ENCODE measurements at places on chromosomes 11 and 22.

DNA sequence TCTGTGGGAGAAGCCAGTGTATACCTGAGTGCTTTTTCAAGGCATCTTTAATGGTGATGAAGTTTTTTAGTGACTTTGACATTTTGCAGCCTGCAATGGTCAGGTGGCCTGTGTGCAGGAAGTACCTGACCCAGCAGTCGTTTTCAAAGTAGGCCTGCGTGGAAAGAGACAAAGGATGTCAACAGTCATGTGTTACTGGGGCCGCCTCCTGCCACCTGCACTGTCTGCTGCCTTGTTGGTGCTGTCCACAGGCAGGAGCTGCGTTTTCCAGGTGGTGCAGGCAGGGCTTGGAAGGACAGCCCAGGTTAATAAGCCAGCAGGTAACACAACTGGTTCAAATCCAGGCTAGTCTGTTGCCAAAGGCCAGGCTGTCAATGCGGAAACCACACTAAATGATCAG, 26.5 kb upstream of the NAP1L4 start:
- no peak for DNase-seq

- DNase-seq = no peak
These were observed 13.2 kb upstream of the SSTR3 start for GRCh38 chr22:37225481-37225880.

DNA sequence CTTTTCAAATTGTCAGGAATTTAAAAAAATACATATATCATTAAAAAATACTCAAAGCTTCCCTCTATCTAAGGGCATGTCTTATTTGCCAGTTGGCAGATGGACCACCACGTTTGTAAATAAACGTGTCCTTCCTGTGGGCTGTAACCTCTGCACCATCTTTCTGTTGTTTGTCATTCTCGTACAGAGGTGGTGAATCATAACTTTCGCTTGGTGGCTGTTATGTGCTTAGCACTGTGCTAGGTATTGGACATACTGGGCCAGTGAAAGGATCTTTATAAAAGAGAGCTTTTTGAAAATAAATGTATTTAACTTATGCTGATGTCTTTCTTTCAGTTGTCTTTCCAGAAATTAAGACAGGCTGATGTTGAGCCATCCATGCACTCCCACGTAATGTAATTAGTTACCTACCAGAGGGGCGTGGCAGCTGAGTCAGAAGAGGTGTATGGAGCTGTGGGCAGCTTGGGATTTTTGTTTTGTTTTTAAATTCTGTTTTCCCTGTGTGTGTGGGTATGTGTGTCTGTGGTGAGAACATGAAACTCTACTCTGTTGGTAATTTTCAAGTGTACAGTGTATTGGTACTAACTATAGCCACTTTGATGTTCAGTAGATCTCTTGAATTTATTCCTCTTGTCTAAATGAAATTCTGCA, 62.7 kb downstream of the TECTA start:
- no peak for DNase-seq

- peak; percentile 57 for DNase-seq
These were observed 629 bp downstream of the ATP5MG start for GRCh38 chr11:118401880-118402590.

DNA sequence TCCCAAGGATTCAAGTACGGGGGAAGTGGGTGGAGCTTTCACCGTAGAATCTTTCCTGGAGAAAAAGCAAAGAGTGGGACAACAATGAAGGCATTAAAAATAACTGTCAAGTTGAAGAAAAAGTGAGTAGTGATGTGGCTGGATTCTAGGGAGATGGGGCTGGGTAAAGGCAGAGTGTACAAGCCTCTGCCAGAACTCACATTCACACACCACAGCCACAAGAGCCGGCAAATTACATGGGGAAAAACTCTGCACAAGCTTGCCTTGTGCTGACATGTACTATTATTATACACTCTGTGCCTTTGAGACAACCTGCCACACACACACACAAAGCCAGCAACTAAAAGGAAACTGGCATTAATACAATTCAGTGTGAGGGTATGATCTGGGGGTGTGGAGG, 182.6 kb downstream of the LARGE1 start:
- no peak for DNase-seq

DNA sequence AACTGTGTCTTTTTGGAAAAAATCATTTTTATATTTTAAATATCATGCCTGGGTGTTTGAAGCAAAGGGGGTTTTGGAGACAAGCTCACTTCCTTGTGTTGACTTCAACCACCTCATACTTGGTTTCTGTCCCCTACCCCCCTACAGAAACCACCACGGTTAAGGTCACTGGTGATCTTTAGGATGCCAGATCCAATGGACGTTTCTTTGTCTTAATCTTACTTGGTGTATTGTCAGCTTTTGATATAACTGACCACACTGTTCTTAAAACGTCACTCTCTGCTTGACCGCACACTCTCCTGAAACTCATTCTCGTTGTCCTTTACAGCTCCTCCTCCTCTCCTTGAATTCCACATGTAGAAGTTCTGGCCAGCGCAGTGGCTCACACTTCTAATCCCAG, 34.8 kb upstream of the SWAP70 start:
- no peak for DNase-seq

GRCh38 chr22:35729309-35729698, 11.6 kb downstream of the APOL5 start:
- DNase-seq = no peak

- DNase-seq = no peak
These were observed 31.0 kb downstream of the FBLN1 start for GRCh38 chr22:45533703-45534102.

GRCh38 chr22:39148727-39149535, 3.5 kb downstream of the CBX7 start:
- DNase-seq = no peak

GRCh38 chr11:67227726-67228125, 38.5 kb upstream of the GRK2 start:
- no peak for DNase-seq

DNA sequence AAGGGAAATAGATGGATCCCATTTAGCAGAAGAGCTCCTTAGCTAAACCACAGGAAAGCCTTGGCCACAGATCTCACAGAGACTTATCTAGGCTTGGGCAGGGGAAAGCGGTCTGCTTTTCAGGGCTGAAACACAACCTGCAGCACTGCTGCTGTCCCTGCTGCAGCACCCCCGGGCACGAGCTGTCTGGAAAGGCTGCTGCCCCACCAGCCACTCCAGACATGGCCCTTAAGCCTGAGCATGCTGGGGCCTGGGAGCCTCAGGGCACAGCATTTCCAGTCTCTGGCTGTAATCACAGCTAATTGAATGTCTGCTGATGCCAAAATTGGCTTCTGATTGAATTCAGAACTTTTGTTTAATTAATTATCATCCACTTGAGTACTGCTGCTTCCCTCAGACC, 115.0 kb downstream of the TMPRSS5 start:
- no peak for DNase-seq

DNA sequence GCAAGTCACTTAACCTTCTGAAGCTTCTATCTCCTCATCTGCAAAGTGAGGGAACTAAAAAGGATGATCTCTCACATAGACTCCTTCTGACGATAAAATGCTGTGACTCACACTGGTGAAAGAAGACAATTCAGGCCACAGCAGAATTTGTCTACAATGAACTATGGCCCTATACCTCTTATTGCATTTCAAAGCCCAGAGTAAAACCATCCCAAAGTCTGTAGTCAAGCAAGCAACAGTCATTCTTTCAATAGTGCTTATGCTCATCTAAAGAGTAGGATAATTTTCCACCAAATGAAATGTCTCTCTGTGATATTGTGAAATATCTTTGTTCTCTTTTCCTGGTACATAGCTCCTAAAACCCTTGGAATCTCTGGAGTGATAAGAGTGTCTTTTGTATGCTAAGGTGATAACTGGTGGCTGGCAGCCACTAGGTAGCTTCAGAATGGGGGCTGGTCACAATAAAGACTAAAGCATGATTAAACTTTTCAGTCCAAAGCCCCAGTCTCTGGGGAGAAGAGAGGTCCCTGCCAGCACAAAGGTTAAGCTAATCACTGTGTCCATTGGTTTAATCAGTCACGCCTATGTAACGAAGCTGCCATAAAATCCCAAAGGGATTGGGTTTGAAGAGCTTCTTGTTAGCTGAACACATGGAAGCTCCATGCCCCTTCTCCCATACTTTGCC, 30.8 kb downstream of the SYTL2 start:
- no peak for DNase-seq

DNA sequence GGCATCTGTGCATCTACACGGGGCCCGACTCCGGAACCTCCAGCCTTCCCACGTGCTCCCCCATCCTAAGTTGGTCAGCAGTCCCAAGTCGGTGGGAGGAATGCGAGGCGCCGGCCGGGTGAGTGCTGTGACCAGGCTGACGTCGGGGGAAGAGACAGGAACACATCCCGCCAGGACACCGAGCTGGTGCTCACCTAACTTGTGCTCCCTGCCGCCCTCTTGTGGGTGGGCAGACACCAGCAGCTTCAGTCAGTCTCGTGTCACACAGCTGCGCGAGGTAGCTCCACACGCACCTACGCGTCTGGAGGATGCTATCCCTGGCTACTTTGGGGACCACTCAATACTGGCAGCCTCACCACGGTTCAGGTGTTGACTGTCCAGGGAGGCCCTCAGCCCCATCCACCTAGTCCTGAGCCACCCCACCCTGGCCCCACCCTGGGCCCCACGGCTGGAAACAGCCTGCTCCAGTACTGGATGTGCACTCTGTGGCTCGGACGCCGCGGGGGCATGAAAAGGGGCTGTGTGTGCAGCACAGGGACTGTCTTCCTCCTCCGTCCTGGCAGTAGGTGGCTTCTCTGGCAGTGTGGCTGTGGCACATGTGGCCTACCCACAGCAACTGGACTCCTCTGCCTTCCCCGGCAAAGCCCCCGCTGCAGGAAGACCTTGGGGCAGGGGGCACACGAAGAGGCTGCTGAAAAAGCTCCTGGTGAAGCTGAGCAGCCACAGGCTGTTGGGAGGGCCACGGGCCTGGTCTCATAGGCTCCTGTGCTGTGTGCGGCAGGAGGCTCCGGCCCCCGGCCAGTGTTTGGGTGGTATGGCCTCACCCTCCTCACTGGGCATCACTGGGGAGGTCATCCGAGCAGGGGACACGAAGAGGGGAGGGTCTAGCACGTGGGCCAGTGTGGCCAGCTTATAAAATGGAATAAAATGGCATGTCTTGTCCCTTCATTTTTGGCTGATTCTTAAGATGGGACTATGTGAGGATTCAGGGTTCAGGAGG, 11.2 kb upstream of the BID start:
- no peak for DNase-seq

- peak; percentile 81 for DNase-seq
These were observed 11.1 kb upstream of the TAB1 start for GRCh38 chr22:39388261-39389011.

DNA sequence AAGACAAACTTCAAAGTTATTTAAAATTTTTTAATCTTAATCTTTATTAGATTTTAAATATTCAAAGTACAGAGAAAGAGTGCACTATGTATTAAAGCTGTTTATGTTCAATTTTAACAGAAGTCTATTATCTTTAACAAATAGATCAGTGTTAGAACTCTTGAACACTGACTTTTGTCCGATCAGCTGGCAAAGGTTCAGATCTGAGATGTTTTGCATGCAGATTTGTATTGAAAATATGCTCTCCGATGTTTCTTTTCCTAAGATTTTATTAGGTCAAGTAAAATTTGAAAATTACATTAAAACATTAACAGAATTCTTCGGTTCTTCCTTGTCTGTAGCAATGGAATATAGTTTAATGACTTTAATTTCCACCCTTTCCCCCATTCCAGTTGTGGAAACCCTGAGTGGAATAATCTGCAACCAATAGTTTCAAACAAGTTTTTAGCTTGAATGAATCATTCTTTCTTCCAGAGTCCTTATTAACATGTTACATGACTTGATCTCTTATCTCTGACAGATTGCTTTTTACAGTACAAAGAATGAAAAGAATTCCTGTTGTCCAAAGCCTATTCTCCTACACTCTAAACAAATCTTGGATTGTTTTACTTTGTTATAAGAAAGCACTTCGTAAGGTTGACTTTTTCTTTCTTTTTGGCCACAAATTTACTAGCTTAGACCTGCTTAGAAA, 11.4 kb upstream of the TCP11L1 start:
- DNase-seq = no peak

- DNase-seq = no peak
These were observed 1630.1 kb upstream of the TENM4 start for GRCh38 chr11:81070948-81071347.

DNA sequence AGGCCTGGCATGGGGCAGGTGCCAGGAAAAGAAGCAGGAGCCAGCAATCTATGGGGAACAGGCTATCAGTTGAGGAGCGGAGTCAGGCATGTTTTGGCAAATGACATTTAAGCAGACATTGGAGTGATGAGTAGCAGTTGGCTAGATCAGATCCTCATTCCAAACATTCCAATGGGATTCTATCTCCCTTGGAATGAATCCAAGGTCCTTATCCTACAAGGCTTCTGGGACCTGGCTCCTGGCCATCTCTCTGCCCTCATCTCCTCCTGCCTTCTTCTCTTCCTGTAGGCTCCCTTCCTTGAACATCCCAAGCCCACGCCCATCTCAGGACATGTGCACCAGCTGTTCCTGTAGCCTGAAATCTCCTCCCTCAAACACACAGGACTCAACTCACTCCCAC, 1074.5 kb downstream of the TBC1D22A start:
- no peak for DNase-seq

DNA sequence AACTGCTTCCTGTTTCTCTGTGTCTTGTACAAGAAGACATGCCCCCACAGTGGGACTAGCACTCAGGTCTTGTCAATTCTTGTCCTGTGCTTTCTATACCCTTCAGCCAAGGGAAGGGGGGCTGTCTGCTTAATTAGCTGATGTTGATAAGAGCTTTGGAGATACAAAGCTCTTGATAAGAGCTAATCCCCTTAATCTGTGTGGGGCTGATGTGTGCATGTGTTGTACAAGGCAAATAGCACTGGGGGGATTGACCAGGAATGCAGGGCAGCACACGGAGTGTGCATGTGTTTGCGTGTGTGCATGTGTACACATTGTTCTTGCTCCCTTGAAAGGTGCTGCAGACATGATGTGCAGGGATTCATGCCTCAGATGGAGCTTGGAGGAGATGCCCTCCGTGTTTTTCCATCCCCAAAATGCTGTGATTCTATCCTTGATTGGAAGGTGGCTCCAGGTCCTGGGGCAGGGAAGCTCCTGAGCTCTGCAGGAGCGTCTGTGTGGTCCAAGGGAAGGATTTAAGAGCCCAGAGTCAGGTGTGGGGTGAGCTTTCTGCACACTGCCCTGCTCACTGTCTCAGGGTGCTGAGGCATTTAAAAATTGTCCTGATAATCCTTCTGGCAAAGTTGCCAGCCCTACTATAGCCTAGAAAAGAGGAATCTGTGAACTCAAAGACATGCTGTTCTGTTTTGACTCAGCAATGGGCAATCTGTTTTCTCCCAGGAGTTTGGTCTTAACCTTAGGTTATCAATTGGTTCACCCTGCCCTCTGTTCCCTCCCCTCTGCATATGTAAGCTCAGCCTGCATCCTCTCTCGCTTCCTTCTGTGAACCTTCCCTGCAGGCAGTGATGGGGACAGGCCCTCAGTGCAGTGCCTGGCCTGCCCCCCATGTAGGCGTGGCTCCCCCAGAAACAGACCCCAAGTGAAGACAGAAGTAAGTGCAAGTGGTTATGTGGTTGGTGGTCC, 102.0 kb downstream of the GRIK4 start:
- DNase-seq = no peak

GRCh38 chr11:1746956-1747752, 3.2 kb downstream of the IFITM10 start:
- DNase-seq = no peak

GRCh38 chr22:32494971-32495370, 20.4 kb downstream of the FBXO7 start:
- DNase-seq = no peak

- DNase-seq = no peak
These were observed 385.5 kb upstream of the SYN3 start for GRCh38 chr22:33443683-33444082.
